ENCODE measurements at places on chromosomes 1 and 21. TPM values are rescaled to one million over a fixed set of nuclear protein-coding genes. Genes with fewer than 3 reads are reported as not detected.

DNA sequence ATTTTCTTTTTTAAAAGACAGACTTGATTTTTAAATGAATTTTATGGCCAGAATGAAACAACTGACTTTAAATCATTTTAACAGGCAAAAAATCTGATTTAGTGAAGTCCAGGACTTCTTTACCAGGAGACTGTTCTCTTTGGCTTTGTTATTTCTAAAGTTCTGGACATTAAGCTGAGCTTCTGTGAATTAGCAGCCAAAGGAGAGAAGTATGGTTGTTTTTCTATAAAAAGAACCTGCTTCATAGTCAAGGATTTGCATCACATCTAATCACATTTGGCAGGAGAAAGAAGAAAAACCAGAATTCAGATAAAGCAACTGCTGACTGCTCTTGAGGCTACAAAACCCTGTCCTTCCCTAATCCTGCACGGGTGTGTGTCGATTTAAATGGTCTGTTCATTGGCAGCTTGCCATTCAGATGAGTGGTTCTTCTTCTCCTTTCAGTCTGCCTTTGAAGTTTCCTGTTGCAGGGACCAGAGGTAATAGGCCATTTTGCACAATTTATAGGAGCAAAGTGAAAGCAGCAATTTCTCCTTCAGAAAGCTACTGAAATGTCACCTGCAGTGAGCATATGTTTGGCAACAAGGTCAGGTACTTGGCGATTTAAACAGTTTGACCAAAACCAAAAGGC, 215.4 kb downstream of the OLFM3 start:
- H3K27me3 ChIP-seq = no peaks in the 10 kb centered on the region
- no peak for DNase-seq
- no peaks in the 10 kb centered on the region for H3K36me3 ChIP-seq
- no peaks in the 10 kb centered on the region for H3K4me1 ChIP-seq

ANKRD34A gene
- total RNA-seq = 0.35 TPM

NGF gene
- 16.2 TPM for total RNA-seq

- no peak for DNase-seq
- H3K27ac ChIP-seq = no peak overlapping the region
- H3K4me1 ChIP-seq = no peaks in the 10 kb centered on the region
- H3K36me3 ChIP-seq = no peaks in the 10 kb centered on the region
- H3K27me3 ChIP-seq = no peaks in the 10 kb centered on the region
- no peak overlapping the region for H3K4me3 ChIP-seq
Measured at GRCh38 chr1:112532064-112532463, 23.3 kb downstream of the WNT2B start.

GRCh38 chr1:15254559-15254958, 7.5 kb downstream of the FHAD1 start:
- H3K27me3 ChIP-seq = no peaks in the 10 kb centered on the region
- H3K4me1 ChIP-seq = no peaks in the 10 kb centered on the region
- no peaks in the 10 kb centered on the region for H3K36me3 ChIP-seq
- H3K27ac ChIP-seq = no peak overlapping the region
- DNase-seq = no peak

GRCh38 chr1:1891349-1892078, 627 bp upstream of the GNB1 start:
- H3K4me1 ChIP-seq = peaks cover 19% of the 10 kb centered on the region
- no peaks in the 10 kb centered on the region for H3K27me3 ChIP-seq
- peak overlapping the region; percentile 74 for H3K4me3 ChIP-seq
- H3K27ac ChIP-seq = peak overlapping the region; percentile 99
- no peaks in the 10 kb centered on the region for H3K36me3 ChIP-seq
- DNase-seq = peak; percentile 71

Data from uterus (tissue), 4 donors.